ENCODE measurements at places on chromosomes 13 and 19. TPM values are rescaled to one million over a fixed set of nuclear protein-coding genes. Genes with fewer than 3 reads are reported as not detected.

ZNF177 gene
- not detected for total RNA-seq

KRTDAP gene
- not detected for total RNA-seq

CLIP3 gene
- 4.2 TPM for total RNA-seq

KIR3DL2 gene
- total RNA-seq, result not detected

TSHZ3 gene
- 5.9 TPM for total RNA-seq

FGF22 gene
- not detected for total RNA-seq

ADGRE1 gene
- not detected for total RNA-seq

ZNF791 gene
- total RNA-seq, result 22.9 TPM

PALM3 gene
- total RNA-seq, result 5.7 TPM

FUT6 gene
- not detected for total RNA-seq

CERS1 gene
- 0.87 TPM for total RNA-seq

ALOX5AP gene
- 9.5 TPM for total RNA-seq

DCT gene
- not detected for total RNA-seq

SIGLEC7 gene
- total RNA-seq, result 0.18 TPM

Data from stomach (tissue), 19 donors.